ENCODE measurements at places on chromosomes 2 and 18.

GRCh38 chr2:37869771-37870170, 55.3 kb upstream of the RMDN2 start:
- DNase-seq = no peak

GRCh38 chr2:85862426-85862825, 26.4 kb downstream of the ST3GAL5 start:
- peak; percentile 49 for DNase-seq

DNA sequence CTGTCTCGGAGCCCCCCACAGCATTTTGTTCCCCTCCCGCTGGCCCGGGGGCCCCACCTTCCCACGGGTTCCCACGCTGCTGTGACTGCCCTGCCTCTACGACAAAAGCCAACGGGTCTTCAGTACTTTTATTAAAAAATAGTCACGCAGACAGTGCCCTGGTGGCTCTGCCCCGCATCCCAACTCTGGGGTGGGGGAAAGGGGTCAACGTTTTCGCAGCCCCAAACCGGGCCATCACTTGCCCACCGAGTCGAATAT, 1.0 kb downstream of the UCN start:
- no peak for DNase-seq

GRCh38 chr2:173764094-173764493, 201.1 kb downstream of the SP3 start:
- no peak for DNase-seq

GRCh38 chr2:28780496-28780895, 28.9 kb downstream of the PPP1CB start:
- DNase-seq = no peak

DNA sequence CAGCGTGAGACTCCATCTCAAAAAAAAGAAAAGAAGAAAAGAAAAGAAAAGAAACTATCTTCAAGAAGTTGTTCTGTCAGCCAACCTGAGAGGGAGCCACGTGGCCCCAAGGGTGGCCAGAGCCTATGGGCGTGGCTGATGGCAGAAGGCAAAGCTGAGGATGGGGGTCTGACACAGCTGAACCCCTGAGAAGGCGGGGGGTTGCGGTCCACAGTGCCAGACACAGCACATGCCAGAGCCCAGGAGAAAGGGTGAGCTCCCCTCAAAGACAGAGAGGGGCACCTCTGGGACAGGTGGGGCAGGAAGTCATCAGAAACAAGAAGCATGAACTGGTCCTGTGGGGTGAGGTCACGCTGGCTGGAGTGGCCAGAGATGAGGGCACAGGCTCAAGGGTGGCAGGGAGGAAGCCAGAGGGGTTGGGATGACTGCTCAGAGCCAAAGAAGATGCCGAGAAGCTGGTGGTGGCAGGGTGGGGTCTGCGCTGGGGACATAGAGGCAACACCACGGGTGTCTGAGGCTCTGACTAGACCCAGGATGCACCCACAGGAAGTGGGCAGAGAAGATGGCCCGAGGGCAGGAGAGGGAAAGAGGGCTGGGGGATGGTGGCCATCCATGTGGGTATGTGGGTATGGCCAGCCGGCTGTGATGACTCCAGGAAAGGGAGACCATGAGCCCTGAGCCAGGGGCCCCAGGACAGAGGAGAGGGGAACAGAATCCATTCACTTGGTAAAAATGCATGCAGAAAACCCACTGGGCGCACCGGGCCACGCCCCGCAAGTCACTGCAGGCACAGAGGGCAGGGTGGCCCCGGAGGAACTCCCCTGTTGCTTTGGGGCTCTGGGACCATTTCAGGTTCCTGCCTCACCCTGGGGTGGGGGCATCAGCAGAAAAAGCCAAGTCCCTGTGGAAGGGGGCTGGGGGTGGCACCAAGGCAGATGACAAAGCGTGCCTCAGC, 8.4 kb downstream of the KIF1A start:
- no peak for DNase-seq

DNA sequence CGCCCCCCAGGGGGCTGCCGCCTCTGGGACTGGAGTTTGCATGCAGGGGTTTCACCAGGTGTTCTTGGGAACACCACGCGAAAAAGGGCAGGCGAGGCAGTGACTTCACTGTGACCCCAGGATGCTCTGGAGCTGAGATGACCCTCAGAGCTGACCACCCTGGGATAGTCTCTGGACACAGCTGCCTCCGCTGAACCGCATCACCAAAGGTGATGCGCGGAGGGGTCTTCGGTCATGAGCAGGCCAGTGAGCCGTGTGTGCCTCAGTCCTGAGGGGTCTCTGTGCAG, 17.5 kb downstream of the GPR35 start:
- no peak for DNase-seq

GRCh38 chr2:205545971-205546816, 136.1 kb upstream of the NRP2 start:
- no peak for DNase-seq

- DNase-seq = no peak
Measured at GRCh38 chr2:218516614-218517013, 51.5 kb downstream of the USP37 start.

DNA sequence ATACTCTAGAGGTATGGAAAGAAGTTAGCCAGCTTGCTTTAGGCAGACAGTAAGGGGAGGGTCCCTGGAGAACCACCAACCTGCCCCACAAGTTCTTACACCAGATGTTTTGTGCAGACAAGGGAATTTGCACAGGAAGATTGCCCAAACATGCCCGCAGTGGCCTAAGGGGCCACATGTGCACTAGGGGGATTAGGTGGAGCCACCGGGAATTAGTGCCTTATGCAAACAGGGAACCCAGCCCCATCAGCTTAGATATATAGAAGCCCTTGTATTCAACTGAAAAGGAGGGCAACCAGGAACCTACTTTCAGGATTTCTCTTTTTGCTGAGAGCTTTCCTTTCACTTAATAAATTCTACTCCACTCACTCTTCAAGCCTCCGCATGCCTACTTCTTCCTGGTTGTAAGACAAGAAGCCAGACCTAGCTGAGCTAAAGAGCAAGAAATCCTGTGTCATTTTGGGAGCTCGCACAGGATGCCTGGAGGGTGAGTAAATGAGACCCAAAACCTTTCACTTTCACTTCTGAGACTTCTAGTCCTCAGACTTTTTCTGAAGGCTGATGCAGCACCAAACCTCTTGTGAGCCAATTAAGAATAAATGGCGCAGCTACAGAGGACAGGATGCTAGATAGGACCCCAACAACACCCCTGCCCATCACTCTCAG, 146.3 kb downstream of the GCA start:
- DNase-seq = no peak

- DNase-seq = no peak
Measured at GRCh38 chr2:68722712-68723111, 11.9 kb upstream of the ARHGAP25 start.

GRCh38 chr2:190888449-190888848, 7.8 kb downstream of the GLS start:
- no peak for DNase-seq

- no peak for DNase-seq
Measured at GRCh38 chr2:15763822-15764682, 172.4 kb downstream of the DDX1 start.

- DNase-seq = no peak
Measured at GRCh38 chr2:135637456-135638087, 104.1 kb upstream of the UBXN4 start.

DNA sequence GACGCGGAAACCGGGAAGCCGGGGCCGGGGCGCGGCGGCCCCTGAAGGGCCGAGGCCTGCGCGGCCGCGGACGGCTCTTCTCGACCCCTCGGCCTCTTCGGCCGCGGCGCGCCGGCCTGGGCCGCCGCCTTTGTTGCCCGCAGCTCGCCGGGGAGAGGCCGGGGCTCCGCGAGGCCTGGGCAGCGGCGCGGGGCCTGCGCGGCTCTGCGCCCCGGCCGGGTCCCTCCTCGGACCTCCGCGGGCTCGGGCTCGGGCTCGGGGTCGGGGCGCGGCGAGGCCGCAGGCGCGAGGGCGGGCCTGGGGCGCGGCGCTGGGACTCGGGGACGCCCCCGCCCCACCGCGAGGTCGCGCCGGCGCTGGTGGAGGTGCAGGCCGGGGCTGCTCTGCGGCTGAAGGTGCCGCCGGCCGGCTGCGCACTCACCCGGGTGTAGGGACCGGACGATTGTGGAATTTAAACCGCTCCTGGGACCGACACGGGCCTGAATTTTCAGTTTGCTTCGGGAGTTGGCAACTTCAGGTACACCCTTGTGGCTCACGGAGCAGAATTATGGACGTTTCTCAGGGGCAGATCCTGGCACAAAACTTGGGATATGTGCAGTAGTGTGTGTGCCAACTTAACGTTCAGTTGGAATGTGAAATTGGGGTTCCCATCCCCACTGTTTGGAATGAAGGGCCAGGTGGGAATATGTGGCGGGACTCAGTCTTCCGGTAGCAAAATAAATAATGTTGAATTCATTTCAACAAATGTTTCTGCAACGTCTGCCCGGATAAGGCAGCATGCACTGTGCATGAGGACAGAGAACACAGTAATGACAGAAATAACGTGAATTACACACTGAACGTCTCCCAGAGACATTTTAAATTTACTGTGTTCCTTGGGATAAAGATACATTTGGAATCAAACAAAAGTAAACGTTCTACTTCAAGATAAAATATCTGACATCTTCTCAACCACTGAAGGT, 787 bp downstream of the SOCS6 start:
- DNase-seq = peak; percentile 9

GRCh38 chr2:149611100-149611820, 23.7 kb upstream of the MMADHC start:
- no peak for DNase-seq

DNA sequence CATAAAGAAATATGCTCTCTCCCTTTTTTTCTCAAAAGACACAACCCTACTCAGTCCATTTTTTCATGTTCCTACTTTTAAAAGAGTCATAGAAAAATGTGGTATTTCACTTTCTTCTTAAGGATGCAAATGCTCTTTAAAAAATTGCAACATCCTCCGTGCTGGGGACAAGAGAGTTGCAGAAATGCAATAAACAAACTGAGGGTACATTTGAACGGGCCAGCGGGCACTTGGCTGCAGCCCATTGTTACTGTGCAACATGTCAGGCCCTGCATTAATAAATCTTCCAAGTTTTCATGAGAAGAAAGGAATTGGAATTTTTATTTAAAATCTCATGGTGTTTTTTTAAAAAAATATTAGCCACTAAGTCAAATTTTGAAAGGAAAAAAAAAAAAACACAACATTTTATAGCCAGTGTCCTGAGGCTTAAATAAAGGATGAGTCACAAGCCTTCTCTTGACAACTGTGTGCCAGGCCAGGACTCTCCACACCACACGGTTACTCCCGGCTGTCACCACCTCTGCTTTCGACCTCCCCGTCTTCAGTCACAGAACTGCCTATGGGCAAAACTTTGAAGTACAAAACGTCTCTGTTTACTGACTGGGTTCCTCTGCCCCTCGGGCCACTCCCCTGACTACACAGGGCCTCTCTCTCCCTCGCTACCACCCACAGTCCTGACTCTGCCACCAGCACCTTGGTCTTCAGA, 57.5 kb upstream of the MFF start:
- no peak for DNase-seq

DNA sequence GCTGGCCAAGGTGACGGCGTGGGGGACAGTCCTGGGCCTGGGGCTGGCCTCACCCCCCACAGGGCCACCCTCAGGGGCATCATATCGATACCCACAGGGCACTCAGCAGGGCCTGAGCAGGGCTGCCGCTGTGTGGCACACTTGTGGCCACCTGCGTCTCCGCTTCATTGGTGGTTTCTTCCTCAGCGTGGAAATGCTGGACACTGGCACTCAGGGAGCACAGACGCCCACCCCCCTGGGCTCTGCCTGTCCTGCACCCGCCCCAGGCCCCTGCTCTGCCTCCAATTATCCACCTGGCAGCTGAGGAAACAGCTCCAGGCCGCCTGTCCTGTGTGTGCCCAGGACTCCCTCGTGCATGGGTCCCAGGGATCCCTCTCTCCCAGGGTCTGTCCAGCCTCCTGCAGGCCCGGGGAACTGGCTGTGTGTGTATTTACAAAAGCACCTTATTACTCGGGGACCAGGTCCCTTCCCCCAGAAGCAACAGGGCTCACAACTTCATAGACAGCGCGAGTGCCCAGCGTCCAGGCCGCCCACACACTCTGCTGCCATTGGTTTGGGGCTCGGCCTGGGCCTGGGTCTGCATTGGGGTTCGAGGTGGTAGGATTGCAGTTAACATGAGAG, 13.1 kb downstream of the CROCC2 start:
- DNase-seq = no peak

DNA sequence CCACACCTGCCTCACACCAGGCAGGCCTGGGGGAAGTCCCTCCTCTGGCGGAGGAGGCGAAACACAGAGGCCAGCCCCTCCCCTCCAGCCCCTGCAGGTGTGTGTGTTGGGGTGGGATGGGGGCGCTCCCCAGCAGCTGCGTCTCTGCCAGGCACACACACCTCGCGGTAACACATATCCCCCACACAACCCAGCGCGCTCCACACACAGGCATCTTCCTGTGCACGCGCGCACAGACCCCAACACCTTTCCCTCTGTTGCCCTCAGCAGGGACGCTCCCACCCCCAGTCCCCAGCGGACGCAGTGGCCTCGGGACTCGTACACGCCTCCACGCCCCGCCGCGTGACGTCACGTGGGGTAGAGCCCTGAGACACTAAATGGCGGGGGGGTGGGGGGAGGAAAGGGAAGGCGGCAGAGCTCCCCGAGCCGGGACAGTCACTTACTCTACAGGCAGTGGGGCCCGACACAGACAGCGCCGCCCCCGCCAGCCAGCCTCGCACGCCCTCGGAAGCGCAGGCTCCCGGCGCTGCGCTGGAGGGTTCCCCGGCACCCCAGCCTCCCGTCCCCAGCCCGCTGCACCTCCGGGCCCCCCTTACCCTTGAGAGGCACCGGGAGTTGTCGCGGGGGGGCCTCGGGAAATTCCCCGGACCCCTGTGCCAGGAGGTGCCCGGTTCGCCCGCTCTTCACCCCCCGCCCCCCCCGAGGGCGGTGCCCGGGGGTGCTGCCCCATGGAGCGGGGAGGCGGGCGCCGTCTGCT, at the start of gene WNT10A:
TSS of gene WNT10A (plus strand) at position 751 of the 757 bp plus-strand sequence. CDS start 144 bp downstream, outside the sequence.
- peak; percentile 46 for DNase-seq

DNA sequence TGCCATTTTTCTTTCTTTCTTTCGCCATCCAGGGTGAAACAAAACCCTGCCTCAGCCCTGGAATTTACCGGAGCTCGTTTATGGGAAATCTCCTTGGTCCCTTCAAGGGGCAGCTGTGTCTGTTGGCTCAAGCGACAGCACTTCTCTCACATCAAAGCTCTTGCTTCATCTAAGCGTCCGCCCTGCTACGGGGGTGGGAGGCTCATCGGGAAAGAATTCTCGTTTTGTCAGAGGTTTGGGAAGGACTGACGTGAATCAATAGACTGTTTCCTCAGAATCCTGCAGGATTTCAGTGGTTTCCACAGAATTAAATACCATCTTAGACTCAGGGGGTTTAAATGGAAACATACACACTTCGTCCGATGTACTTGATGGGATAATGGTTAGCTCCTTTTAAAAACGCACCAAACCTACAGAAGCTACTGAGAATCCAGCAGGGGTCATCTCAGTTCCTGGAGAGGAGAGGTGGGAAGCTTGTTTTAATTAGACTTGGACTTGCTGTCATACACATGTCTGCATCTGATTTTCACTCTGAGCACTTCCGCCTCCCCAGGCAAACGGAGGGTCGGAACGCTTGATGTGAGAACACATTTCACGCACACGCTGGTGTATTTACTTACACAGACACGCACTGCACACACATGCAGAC, 91.6 kb downstream of the ASB1 start:
- no peak for DNase-seq
